ENCODE measurements at places on chromosomes 2 and 18.

GRCh38 chr2:184004948-184005672 is 593.2 kb upstream of the ZNF804A start:
- no peak for DNase-seq

DNA sequence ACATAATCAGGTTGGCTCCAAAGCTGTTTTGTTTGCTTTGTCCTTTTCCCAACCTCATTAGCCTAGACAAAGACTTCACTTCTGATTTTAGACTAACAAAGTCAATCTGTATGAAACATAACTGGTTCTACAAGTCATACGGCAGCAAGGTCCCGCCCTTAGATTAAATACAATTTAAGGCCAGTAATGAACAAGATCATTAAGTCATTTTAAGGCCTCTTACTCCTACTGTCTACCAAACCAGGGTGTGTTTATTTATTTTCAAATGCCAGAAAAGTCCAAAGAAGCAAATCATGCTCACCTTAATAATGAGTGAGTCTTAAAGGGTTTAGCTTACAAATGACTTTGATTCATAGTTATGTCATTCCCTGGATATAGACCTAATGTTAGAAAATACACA is 148.4 kb upstream of the ACVR2A start:
- DNase-seq: no peak

DNA sequence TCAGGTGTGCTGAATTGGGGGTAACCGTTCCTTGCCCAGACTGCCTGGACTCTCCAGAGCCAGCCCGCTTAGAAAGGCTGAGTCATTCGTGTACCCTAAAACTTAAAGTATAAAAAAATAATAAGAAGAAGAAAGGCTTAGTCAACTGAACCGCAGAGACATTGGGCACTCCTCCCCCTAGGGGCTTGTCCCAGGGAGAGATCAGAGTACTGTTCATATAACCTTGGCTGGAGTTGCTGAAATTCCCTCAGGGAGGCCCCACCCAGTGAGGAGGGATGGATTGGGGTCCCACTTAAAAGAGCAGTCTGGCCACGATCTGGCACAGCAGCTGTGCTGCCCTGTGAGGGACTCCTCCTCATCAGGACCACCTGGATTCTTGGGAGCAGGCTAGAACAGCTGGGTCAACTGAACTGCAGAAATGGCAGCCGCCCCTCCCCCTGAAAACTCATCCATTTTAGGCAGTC is 37.2 kb downstream of the ANKRD12 start:
- no peak for DNase-seq

- DNase-seq: peak; percentile 21
Observed at GRCh38 chr2:56444339-56444738, 260.5 kb downstream of the CCDC85A start.

GRCh38 chr18:708096-708495 is 4.3 kb downstream of the ENOSF1 start:
- no peak for DNase-seq

DNA sequence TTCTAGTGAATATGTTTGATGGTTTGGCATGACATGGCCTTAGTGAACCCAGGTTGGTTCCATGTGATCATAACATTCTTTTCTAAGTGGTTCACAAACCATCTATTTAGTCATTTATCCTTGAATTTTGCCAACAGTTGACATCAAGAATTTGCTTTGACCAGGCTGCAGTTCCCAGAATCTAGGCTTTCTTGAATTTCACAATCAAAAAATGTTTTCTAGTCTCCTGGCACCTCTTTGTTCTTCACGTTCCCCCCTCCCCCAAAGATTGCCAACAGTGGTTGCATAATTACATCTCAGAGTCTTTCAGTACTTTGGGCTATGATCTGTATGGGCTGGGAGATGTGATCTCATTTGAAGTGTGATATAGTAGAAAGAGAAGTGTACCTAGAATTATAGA is 124.0 kb downstream of the GATA6 start:
- no peak for DNase-seq

GRCh38 chr2:112824694-112825085 is 11.9 kb downstream of the IL1B start:
- no peak for DNase-seq

DNA sequence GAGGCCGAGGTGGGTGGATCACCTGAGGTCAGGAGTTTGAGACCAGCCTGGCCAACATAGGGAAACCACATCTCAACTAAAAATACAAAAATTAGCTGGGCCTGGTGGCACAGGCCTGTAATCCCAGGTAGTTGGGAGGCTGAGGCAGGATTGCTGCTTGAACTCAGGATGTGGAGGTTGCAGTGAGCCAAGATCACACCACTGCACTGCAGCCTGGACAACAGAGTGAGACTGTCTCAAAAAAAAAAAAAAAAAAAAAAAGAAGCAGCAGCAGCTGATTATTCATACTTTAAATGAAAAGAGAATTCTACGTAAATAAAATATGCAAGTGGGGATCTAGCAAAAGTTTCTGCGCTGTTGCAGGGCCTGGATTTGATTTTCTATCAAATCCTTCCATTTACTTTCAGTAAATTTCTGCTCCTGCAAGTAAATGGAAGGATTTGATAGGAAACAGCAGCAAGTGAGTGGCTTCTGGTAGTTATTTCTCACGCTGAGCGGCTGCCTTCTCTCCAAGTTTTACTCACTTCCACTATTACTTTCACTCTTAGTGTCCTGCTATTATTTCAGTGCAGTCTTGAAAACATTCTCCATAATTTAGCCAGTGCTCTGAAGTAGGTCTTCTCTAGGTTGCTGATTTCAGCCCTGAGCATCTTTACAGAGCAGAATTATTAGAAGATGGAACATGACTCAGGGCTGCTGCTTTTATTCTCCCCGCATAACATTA is 68.4 kb downstream of the SLC16A14 start:
- DNase-seq: no peak

DNA sequence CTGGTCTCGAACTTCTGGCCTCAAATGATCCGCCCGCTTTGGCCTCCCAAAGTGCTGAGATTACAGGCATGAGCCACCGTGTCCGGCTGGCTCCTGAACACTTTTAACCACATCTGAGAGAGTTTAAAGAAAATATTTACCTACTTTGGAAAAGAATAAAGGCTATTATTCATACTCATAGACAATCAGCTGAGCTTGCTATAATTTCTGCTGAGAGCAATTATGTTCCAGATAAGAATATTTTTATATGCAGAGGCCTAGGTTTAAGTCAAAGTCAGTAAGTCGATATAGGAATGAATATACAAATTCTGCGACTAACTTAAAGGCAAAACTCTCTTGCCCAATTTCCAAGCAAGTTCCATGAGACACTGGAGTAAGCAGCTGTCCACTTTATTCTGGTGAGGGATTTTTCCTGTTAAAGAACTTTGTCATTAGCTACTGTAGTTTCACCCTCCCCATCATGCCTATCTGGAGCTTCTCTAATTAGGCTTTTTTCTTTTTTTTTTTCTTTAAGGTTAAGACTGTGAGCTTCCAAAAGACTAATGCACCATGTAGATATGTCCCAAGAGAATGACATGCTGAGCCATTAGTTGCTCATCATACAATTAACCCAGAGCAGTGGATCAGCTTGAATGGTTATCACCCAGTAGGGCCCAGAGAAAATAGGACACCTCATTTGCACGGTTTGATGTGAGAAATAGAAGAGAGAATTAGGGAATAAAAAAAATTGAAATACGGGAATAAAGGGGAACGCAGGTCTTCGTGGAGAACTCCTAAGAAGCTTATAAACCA is 260.1 kb downstream of the KCNE4 start:
- DNase-seq: no peak
